ENCODE measurements at places on chromosomes 16 and 17. TPM values are rescaled to one million over a fixed set of nuclear protein-coding genes. Genes with fewer than 3 reads are reported as not detected.

- peak; percentile 93 for DNase-seq
Measured at GRCh38 chr16:67184995-67185650, 1.4 kb upstream of the MATCAP1 start.

- DNase-seq = no peak
Measured at GRCh38 chr16:82713778-82714177, 87.0 kb downstream of the CDH13 start.

DNA sequence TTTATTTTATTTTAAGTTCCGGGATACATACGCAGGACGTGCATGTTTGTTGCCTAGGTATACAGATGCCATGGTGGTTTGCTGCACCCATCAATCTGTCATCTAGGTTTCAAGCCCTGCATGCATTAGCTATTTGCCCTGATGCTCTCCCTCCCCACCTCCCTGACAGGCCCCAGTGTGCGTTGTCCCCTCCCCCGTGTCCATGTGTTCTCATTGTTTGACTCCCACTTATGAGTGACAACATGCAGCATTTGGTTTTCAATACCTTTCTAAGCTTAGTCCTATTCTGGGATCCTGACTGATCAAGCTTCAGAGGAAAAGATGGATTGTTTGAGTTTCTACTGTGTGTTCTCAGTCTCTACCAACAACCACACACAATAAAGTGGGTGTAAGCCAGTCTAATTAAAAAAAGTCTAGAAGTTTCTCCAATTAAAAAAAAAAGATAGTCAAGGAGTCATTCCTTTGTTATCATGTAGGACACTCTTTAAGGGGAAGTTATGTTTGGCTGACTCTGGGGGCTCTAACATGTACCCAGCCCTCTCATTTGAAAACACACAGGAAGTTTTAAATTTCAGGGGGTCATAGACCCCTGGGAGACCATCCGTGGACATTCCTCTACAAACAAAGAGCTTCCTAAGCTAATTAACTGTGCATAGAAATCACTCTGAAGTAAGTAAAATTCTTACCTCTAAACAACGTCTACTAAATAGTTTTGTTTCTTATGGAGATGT lies 66.3 kb upstream of the ADAMTS18 start:
- DNase-seq = no peak

ERN2 gene
- total RNA-seq = 0.99 TPM

TEKT1 gene
- not detected for total RNA-seq
